ENCODE measurements at places on chromosomes 2 and 18.

- DNase-seq, result no peak
Observed at GRCh38 chr2:191250400-191250799, 5.2 kb downstream of the MYO1B start.

DNA sequence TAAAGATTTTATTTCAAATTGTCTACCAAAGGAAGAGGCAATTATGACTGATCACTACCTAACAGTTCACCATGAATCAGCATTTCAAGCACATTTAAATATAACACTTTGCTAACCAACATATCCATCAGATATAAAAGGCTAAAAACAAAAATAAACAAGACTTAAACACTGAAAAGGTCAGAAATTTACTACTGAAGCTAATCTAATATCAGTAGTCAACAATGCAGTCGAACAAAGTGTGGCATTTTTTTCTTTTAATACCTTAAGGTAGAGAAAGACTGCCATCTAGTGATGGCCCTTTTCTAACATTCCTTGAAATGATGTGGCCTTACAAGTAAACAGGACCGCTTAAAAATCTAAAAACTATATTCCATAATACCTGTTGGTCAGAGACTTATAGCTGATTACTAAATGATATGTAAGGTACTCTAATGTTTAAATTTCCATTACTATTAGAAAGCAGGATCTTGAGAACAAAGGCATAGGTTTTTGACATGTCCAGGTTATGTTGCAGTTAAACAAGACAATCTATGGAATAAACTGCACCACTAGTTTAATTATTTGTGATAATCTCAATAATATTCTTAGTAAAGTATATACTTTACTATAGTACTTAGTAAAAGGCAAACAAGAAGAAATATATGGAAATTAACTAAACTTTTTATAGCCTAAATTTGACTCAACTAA lies 80.0 kb downstream of the EXOC6B start:
- no peak for DNase-seq

DNA sequence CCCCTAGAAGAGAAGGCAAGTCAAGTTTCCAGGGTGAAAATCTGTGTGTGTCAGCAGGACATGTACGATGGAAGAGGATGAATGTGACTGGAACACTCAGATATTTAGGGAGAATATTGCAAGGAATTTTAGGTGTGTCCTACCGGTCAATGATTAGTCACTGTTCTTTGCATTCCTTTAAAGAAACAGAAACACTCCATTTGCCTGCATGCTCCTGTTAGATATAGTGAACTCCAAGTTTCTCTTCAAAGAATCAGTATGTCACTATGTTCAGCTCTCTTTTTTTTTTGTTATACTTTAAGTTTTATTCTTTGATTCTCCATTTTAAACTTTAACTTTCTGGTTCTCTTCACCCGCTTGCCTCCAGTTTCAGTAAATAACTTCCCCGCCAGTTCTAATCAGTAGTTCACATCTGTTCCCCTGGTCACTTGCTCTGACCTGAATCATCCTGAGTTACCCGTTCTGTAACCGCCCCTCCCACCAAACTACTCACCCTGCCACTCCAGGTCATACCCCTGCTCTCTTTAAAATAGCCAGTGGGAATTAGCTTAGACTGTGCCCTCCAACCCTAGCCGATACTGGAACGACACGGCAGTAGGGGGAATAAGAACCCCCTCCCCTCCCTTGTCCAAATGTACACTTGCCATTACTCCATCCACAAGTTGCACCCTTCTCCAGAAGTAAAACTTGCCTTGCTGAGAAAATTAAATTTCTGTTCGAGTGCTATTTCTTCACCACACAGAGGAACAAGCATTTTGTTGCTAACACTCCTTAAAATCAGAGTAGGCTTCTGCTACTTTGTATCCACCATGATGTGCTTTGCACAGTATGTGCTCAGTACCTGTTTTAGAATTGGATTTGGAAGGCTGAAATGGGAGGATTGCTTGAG lies 268.4 kb downstream of the METTL4 start:
- no peak for DNase-seq

- DNase-seq, result no peak
Observed at GRCh38 chr2:45167920-45168629, 158.8 kb upstream of the SIX2 start.

GRCh38 chr2:182554950-182555349 lies 128.1 kb upstream of the PDE1A start:
- DNase-seq, result no peak

- no peak for DNase-seq
Observed at GRCh38 chr2:157903151-157903550, 27.0 kb upstream of the ACVR1 start.

DNA sequence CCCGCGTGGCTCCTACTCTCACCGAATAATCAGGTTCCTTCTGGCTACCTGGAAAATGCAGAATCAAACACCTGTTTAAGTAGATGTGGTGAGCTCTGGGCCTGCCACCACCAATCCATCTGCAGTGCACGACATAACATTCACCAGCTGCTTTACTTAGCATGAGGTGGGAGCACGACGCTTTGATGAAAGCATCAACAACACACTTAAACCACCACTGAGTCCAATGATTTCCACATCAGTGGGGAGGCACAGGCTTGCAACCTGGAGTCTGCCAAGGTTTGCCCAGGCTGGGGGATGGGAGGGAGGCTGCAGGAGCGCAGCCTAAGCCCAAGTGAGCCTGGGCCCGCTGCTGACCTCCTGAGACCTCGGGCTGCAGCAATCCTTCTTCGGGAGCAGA lies 415.5 kb downstream of the MEIS1 start:
- no peak for DNase-seq

- DNase-seq, result no peak
Observed at GRCh38 chr2:129135017-129135416, 816.3 kb upstream of the HS6ST1 start.

DNA sequence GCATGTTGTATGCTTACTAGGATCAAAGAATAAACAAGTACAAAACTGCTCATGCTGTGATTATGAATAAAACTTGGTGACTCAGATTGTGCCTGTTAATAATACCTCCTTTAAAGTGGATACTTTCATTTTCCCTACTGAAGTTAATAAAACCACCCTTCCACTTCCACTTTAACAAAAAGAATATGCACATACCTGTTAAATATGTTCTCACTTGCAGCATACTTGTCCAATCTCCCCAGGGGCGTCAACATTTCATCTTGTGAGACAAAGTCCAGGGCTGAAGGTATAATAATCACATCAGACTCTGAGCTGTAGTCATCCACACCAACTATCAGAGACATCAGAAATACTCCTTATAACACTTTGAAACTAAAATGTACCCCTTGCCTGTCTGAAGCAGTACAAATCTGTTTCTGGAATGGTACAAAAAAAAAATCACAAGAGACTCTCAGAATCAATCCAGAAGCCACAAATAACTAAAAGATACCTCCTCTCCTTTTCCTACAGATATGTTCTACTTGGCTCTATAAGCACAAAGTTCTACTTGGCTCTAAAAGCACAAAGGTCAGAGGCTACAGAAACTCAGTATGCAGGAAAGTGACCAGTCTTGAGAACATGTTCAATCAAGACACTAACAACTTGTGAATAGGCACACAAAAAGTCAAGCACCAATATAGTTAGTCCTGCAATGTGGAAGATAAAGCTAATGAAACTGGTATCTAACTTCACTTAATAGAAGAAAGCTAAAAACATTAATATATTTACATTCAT lies 19.3 kb downstream of the PPP4R1 start:
- DNase-seq, result no peak

DNA sequence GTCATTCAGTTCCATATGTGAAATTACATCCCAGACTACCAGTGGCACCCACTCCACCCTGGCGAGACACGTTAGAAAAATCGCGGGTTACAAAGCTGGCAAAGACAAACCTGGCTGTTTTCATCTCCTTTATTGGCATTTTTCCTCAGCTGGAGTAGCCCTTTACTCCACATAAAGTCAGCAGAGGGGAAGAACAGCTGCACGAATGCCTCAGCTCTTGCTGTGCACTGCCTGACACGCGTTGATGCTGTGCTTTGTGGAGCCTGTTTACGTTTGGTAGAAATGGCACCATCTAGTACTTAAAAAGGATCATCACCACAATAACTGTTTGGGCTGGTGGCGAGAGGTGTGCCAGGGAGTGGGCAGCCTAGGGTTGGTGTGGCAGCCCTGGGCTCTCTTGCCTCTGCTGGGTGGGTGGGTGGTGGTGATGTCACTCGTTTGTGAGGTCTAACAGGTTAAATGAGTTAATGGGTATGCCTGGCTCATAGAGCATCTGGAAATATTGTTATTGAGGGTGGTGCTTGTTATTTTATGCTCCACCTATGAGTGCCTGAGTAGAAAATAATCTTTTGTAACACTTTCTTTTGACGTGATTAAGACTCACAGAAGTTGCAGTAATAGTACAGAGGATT lies 16.4 kb downstream of the FARP2 start:
- DNase-seq, result no peak

- DNase-seq, result no peak
Observed at GRCh38 chr18:5998907-5999306, 103.6 kb upstream of the TMEM200C start.

- no peak for DNase-seq
Observed at GRCh38 chr2:128320192-128320905, 1.7 kb upstream of the HS6ST1 start.

Data from stimulated activated CD8-positive, alpha-beta memory T cell treated with anti-CD3 and anti-CD28 coated beads, Interleukin-7, amount 100 ng/mL, for 48 hours (primary cell).